ENCODE measurements at places on chromosomes 7 and 10.

- no peak for DNase-seq
Observed at GRCh38 chr7:756928-757560, 30.0 kb upstream of the PRKAR1B start.

- no peak for DNase-seq
Observed at GRCh38 chr10:94428766-94429707, 26.7 kb downstream of the TBC1D12 start.

- DNase-seq = no peak
Observed at GRCh38 chr7:32588657-32589056, 93.4 kb downstream of the AVL9 start.

GRCh38 chr7:111192614-111193413 lies 101.9 kb downstream of the LRRN3 start:
- DNase-seq = no peak

- DNase-seq = no peak
Observed at GRCh38 chr10:124701435-124701834, 42.7 kb downstream of the FAM53B start.

DNA sequence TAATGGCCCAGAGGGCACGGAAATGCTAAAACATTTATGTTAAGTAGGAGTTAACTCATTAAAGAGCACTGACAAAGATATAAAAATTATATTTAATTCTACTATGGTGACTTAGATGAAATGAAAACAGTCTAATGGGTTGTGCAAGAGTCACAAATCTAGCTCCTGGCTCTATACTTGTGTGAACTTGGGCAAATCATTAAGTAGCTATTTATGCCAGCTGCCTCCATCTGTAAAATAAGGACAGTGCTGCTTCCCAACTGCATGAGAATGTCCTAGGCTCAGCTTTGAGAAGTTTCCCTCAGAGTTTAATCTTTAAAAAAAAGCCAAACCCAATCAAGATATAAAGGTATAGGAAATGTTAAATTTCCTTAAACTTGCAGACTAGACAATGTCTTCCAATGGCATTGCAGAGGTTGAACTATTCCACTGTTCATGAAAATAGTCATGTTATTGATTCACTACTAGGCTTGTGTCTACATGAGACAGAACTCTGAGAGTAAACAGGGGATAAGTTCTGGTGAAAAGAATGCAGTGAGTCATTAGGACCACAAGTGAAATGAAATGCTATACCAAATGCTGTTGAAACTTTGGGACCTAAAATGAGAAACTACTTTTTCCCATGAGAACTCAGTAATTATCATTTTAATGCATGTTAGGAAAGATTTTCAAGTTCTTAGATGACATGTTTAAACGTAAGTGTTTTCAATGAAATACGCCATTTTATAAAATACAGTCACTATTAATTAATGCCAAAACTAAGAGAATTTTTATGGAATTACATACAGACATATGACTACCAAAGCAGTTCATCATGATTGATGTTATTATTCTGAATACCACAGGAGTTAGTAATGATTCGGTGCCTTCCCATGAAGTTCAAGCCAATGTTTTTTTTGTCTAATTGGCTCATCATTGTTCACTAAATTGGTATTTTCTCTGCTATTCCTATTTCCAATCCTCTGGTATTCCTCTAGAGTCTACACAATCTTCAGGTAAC lies 84.2 kb downstream of the CDK6 start:
- peak; percentile 92 for DNase-seq

GRCh38 chr7:141874787-141875186 lies 33.5 kb upstream of the PRSS37 start:
- DNase-seq = no peak

- DNase-seq = no peak
Observed at GRCh38 chr7:149256568-149256967, 5.4 kb upstream of the ZNF783 start.

- DNase-seq = no peak
Observed at GRCh38 chr7:141483044-141483443, 68.2 kb upstream of the AGK start.

DNA sequence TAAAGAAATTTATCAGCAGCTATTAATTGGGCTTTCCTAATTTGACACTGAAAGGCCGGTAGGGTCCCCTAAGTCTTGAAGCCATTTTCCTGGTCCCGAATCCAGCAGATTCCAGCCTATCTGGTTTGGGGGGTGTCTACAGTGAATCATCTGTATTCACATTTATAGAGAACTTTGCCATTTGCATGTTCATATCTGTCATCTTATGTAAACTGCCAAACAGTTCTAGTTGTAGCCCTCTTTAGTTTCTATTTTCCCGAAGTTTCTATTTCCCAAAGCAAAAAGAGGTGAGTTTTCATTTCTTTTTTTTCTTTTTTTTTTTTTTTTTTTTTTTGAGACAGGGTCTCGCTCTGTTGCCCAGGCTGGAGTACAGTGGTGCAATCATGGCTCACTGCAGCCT lies 47.6 kb downstream of the PAPSS2 start:
- no peak for DNase-seq

- DNase-seq = no peak
Observed at GRCh38 chr7:1219498-1219897, 13.2 kb upstream of the UNCX start.

- DNase-seq = no peak
Observed at GRCh38 chr10:70442332-70442988, 979 bp upstream of the NODAL start.

- DNase-seq = no peak
Observed at GRCh38 chr7:17640730-17641377, 299.4 kb downstream of the SNX13 start.

GRCh38 chr10:126376956-126377355 lies 11.3 kb downstream of the ADAM12 start:
- DNase-seq = no peak

DNA sequence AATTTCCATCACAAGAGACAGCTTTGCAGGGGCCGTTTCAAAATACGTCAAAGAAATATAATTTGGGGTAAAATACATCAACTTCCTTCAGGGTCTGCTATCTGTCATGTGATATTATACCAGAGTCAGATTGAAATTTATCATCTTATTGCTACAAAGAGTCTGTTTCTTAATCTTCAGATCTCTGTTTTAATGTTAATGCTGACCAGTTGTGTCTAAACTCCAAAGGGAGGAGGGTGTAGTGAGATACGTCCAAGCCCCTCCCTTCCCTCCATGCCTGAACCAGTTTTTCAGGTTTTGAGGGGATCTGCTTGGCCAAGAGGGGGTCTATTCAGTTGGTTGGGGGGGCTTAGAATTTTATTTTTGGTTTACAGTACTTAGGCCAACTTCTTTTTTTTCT lies 891.6 kb downstream of the GRM8 start:
- no peak for DNase-seq

DNA sequence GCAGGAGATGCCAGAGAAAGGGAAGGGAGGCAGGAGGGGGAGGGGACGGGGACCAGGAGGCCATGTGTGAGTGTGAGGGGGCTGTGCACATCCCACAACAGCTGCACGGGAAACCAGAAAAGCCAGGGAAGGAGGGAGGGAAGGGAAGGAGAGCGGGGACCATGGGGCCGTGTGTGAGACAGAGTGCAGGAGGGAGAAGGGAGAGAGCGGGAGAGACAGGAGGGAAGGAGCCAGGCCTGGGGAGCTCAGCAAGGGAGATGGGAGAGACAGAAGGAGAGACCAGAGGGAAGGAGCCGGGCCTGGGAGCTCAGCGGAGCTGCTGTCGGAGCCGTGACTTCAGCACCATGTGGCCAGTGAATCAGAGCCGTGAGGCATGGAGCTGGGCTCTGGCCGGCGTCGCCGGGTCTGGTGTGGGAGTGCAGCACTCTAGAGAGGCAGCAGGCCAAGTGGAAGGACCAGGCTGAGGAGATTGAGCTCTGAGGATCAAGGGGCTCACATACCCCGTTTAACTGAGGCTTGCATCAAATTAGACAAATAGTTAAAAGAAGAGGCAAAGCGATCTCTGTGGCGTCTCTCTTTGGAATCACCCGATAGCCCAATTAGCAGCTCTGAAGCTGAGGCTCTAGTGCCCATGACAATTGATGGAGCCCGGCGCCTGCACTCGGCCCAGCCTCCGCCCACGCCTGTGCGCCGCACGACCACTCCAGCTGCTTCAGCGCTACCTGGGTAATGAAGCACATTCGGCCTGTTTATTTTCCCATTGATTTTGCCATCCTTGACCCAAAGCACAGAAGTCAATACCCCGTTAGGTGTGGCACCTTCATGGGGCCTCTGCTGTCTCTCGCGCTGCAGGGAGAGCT lies 150.4 kb downstream of the MAD1L1 start:
- no peak for DNase-seq

- no peak for DNase-seq
Observed at GRCh38 chr10:131920693-131921092, 19.9 kb downstream of the PPP2R2D start.

DNA sequence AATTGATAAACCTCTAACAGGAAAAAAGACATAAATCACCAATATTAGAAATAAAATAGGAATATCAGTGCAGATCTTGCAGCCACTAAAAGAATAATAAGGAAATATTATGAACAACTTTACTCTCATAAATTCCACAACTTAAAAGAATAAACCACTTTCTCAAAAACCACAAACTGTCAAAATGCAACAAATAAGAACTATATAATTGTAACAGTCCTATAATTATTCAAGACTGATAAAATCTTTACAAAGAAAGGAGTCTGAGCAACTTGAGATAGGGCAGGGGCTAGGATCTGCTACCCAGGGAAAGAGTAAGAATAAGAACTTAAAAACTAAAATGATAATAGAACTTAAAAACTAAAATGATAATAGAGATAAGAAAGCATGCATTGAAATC lies 169.5 kb upstream of the GDF10 start:
- DNase-seq = no peak

GRCh38 chr7:102024769-102025391 lies 207.5 kb downstream of the CUX1 start:
- no peak for DNase-seq

DNA sequence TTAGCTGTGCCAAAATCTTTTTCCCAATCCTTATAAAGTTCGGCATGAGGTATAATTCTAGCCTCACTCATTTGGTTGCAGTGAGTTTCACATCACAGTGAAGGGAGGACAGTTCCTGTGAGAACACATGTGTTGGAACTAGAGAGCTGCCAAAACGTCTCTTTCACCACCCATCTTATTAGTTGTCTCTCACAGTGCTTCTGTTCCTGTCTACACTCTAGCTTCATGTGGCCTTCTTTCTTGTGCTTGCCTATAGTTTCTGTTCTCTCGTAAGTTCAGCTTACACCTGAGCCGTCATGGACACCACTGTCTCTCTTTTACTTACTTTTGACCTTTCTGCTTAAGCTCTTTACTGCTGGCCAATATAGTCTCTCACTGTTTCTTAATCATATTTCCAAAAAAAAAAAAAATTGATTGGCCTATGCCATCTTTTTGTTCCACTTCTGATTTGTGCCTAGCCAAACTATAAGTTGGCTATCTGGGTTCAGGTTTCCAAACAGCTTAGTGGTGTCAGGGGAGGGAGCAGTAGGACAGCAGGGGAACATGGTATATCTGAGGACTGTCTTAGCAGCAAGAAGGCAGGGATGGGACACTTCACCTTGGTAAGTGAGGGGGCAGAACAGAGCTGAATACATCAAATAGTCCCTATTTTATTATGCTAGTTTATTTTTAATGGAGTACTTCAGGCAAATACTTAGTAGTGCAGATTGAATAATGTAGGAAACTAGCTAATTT lies 38.0 kb downstream of the ZNRF2 start:
- DNase-seq = no peak

DNA sequence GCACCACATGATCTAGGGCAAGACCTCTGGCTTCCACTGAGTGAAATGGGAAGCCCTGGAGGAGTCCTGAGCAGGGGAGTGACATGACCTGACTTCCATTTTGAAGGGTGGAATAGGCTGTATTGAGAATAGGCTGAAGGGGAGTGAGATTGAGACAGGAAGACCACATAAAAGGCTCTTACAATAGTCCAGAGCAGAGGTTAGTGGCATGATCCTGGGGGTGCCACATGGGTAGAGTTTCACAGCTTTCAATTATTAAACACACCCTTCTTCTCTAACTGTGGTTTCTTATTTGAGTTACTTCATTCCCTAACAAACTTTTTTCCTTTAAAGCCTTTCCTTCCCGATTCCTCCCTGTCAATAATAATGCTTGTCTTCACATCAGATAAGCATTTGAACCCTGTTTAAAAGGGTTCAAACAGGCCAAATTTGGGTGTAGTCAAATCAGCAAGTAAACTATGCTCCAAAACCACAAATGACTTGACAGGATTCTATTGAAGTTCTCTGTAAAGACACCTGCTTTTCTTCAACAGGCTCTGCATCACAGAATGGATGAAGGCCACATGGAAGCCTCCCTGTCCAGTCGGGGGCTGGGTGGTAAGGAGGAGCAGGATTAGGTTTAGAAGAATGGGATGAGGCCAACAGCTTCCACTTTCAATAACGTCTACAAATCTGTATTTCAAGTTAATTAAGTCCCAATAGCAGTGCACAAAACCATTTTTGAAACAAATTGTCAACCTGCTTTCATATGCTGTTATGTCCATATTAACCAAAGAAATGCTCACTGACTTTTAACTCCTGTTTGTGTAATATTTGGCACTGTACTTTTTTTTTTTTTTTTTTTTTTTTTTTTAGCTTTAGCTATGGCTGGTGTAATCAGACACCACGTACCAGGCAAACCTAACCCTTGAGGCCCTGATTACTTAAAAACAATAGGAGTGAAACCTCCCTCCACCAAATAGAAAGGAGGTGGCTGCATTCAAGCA lies 131.9 kb downstream of the NRCAM start:
- DNase-seq = no peak

DNA sequence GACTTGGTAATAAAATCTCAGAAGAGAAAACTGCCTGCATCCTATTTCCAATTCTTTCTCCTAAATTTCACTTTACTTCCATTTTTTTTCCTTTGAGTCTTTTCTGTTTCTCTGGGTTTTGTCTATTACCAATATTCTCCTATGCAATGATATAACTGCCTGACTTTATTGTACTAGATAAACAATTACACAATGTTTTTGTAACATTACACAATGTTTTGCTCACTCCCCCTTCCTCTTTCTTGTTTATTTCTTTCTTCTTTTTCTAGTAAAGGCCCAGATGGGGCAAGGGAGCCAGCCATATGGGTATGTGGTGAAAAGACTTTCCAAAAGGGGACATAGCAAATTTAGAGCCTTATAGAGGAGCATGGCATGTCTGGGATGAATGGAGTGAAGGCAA lies 278.7 kb upstream of the PHYHIPL start:
- no peak for DNase-seq

All from Panc1 (cell line).